Activated naive CD8-positive, alpha-beta T cell treated with anti-CD3 and anti-CD28 coated beads, Interleukin-2, amount 10 ng/mL, durations not matched to agents 7 days and 5 days (primary cell): ENCODE measurements at places on chromosomes 7 and 10.

DNA sequence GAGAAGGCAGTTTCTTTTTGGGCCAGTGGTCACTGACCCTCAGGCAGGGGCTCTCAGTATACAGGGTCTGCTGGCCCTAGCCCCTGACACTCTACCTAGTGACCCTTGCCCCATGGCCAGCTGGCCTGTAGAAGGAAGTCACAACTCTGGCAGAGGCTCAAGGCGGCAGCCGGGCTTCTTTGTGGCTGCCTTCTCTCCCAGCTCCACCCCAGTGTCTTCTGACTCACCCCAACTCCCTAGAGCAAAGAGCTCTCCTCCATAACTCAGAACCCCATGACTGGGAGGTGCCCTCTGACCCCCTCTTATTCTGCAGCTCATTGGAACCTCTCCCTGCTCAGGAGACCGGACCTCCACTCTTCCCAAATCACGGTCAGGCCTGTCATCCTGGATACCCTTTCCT lies 358.2 kb downstream of the FGFR2 start:
- DNase-seq, result no peak

GRCh38 chr10:35637462-35637861 lies 4.6 kb downstream of the FZD8 start:
- no peak for DNase-seq

- DNase-seq, result no peak
Measured at GRCh38 chr10:48511066-48511874, 93.6 kb downstream of the ARHGAP22 start.

GRCh38 chr7:151732834-151733592 lies 143.9 kb downstream of the PRKAG2 start:
- no peak for DNase-seq

DNA sequence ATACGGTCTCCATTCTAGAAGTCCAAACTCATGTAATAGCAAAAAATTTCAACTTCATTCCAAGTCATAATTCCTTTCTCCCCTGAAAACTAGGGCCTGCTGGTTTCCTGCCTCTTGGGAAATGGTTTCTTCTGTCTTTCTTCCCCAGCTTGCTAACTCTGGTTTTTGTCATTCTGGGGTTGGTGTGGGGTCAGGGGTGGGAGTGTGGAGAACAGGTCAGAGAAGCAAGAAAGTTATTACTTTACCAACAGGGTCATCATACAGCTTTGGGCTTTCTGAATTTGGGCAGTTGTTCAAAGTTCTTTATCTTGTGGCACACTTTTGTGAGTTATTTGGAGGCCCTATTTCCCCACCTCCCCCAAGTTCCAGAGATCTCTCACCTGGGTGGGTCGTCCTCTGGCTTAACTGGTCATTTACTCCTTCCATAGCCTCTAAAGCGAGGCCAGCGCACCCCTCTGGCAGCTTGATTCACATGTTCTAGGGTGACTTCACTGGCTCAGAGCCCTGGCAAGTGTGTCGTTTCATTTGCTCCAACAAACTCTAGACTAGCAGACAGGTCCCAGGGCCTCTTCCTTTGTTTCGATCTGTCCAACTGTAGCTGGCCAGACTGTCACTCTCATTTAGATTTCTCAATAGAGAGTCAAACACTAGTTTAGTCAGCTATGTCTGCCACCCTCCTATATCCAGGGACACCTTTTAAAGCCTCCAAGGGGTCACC lies 161.2 kb downstream of the JCAD start:
- DNase-seq, result no peak

DNA sequence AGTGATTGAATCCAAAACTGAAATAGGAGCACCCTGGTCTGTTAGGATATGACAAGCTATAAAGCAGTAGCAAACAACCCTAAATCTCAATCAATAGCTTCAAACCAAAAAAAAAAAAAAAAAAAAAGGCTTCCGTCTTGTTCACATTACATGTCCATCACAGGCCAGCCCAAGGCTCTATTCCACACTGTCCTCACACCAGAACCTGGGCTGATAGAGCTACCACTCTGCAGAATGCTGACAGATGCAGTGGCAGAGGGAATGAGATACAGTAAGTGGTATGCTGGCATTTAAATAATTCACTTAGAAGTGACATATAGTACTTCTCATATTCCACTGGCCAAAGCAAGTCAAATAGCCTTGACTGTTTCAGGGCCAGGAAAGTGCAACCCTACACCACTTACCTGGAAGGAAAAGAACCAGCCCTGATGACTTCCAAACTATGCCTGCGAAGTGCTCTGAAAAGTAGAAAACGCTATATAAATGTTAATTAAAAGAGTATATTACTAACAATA lies 5.8 kb downstream of the CDCA7L start:
- no peak for DNase-seq

DNA sequence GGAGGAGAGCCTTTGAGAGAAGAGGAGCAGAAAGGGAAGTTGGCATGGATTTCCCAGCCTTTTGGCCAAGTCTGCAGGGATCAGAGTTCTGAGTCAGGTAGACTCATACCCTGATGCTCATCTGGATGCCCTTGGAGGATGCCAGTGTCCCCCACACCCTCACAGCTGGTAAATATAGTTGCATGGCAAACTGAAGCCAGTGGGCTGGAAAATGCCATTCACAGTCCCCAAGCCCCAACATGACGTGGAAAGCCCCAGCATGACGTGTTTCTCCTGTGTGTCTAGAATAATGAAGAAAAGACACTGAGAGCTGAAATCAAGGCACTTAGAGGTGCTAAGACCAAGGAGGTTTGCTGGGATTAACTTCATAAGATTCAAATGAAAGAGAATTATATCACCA lies 24.8 kb upstream of the APBB1IP start:
- no peak for DNase-seq

- DNase-seq, result no peak
Measured at GRCh38 chr7:140745266-140746058, 49.0 kb downstream of the NDUFB2 start.

GRCh38 chr7:29555061-29555460 lies 8.6 kb upstream of the PRR15 start:
- DNase-seq, result no peak

DNA sequence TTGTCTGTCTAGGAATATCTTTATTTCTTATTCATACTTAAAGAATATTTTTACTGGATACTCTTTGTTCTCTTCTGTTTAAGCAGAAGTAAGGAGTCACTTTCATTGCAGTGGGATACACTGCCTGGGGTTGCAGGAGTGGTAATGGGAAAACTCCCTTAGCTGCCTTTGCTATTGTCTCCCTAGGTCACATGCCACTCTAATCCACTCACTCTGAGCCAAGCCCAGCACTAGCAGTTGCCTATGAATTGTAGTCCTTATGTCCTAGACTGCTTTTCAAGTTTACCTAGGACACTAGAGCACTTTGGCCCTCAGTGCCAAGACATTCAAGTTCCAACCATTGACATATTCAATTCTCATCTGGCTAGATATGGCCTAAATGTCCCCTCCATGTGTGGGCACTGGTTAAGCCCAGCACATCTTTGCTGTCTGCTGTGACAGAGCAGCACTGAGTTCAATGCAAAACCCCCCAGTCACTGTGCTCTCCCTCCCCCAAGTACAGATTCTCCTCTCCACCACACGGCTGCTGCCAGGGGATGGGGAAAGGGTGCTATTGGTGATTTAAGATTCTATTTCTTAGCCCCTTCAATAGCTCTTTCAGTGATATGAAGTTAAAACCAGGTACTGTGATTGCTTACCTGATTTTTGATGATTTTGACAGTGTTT lies 991.7 kb upstream of the KCND2 start:
- DNase-seq, result no peak

DNA sequence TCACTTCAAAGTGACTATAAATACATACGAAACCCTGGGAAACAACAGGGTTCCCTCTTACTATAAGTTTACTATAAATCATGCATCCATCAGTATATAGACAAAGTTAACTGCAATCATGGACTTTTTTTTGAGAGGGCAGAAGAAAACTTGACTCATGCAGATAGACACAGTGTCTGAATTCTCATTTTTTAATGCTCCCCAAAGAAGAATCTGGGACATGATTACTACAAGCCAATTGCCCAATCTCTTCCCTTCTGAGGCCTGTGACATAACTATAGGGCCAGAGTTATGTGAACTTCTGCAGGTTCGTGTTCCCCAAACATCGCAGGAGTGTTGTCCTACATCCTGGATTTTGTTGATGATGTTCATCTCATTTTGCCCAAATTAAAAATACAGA lies 376.5 kb downstream of the KCNMA1 start:
- no peak for DNase-seq

GRCh38 chr7:17408245-17408903 lies 109.9 kb downstream of the AHR start:
- DNase-seq, result no peak

- no peak for DNase-seq
Measured at GRCh38 chr7:139726485-139726869, 51.3 kb downstream of the HIPK2 start.

GRCh38 chr10:9792181-9792580 lies 1225.5 kb upstream of the CELF2 start:
- no peak for DNase-seq

DNA sequence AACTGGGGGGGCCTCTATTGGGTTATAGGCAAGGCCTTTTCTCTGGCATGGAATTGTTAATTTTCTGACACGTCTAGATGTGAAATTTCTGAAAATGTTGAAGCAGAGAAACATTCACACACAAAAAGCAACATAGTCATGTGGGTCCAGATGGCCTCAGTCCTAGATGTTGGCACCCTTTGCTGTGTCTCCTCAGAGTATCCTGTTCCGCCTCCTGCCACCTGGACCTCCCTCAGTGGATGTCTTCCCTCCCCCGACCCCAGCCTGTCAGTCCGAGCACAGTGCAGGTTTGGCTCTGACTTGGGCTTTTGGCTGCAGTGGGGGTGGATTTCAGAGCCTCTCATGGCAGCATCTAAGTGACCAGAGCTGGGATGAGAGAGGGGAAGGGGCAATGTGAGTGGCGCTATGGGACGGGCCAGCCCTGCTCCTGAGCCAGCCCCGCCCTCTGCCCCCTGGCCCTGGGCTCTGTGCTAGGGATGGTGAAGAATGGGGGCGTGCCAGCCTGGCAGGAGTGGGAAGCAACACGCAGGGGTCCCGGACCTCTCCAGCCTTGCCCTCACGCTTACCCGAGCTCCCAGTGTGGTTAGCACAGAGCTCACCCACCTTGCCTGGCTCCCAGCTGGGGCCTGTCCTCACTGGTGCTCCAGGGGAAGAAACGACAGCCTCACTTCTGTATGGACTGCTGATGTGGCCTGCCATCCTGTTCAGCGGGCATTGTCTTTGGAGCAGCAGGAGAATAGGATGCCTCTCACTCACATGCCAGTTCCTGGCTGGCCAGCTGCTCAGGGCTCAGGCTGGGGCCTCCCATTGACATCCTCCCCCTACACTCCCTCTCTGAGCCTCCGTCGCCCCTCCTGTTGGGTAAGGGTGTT lies 6.2 kb downstream of the ATP6V0E2 start:
- no peak for DNase-seq

DNA sequence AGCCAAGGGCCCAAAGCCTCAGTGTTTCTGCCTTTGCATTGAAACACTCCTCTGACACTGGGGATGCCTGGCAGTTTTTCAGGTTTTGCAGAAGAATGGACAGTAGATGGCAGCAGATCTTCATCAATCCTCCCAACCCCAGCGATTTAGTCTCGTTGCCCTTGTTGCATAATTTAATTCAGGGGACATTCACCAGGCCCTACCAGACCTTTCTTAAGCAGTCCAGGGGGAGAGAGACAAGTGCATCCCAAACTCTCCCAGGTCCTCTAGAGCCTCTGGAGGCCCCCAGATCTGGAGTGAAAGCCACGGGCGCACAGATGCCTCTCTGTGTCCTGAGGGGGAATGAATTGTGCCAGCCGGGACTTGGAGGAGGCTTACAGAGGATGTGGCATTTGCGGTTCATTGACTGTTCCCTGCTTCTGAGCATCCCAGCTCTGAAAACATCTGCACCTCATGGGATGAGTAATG lies 29.6 kb downstream of the MINDY4 start:
- DNase-seq, result no peak

- DNase-seq, result no peak
Measured at GRCh38 chr7:84536271-84536870, 341.8 kb upstream of the SEMA3A start.

DNA sequence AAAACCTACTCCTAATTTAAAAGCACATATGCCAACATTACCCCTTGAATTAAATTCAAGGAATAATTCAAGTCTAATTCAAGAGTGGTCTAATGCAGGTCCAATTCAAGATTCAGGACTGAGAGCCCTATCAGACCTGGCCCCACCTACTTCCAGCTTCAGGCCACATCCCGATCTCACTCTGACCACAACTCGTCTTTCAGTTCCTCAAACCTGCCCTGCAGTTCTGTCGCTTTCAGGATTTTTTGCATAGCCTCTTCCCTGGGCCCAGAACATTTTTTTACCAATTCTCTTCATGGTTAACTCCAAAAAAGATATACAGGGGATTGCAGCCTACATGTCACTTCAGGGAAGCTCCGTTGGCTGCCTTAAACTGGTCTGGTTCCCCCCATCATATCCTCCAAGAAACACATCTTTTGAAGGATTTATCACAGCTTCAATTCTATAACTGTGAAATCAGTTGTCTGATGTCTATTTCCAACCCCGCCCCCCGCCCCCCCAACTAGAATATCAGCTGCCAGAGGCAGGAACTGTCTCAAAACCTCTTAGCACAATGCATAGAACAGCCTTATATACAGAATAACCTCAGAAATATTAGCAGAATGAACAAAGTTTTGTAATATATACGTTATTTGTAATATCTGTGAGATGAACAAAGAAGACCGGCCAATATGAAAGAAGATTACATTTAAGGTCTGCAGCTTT lies 20.8 kb downstream of the CCDC6 start:
- no peak for DNase-seq

DNA sequence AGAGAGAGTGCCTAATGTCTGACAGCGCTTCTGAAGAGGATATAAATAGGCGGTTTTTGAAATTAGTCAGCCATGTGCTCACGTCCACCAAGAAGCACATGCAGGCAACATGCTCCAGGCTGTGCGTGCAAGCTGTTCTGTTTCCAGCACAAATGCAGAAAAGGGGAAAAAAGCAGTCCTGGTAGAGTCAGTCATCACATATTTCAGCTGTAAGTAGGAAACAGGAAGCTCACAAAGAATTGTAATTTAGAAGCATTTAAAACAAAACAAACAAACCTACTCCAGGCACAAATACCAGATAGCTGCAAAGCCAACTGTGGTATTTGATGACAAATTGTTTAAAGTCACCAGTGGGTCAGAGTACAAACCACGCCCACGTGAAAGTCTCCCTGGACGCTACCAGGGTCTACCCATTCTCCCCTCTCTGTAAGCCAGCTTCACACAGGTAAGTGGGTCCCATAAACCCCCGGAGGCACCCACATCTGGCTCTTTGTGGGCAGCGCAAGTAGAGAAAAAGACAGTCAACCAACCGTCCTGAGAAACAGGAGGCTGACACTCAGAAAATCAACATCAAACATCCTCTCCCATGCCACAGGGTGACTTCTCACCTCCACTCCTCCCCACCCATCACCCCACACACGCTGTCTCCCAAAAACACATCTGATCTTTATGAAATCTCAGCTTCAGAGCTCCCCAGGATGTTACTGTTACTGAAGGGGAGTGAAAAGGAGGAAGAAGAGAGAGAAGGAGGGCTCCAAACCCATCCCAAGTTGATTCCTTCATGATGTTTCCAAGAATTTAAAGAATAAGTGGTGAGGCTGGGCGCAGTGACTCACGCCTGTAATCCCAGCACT lies 186.4 kb downstream of the FAM107B start:
- no peak for DNase-seq

GRCh38 chr7:70585071-70585470 lies 546.9 kb upstream of the GALNT17 start:
- no peak for DNase-seq
